ENCODE measurements at places on chromosomes 1 and 21.

DNA sequence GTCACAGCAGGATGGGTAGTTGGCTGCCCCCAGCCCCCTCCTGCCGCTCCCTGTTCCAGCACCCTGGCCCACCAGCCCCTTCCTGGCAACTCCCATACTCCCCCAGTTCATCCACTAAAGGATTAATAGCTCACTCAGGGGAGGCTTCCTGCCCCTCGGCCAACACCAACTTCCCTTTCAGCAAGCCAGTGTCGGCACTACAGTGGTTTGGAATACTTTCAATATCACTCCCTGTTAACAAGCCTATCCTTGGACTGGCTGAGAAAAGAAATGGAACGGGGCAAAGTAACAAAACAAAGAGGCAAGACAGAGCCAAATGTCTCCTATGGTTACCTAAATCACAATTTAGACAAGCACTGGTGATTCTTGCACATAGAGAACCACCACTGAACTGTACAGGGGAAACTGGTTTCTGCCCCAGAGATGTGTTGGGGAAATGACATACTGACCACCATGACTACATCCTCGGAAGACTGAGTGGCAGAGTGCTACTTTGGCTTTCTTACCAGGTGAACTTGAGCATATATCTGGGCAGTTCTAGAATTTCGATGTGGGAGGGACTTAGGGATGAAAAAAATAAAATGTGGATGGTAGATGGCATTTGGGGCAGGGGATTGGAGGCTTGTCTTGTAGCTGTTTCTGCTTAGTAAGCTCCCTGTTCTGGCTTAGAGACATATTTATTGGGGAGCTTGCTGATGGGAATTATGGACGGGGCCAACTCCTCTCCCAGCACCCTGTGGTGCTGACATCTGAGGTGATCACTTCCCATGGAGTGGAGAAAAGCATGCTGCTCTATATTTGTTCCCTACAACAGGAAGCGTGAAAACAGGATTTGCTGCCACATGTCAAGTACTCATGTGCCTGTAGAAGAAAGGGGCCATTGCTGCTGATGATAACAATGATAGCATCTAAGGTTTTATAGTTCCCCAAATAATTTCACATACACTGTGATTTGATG lies 7.1 kb upstream of the CAPN2 start:
- DNase-seq = no peak

GRCh38 chr1:236326432-236326831 lies 44.7 kb upstream of the ERO1B start:
- no peak for DNase-seq

- DNase-seq = no peak
Observed at GRCh38 chr1:237084341-237085077, 42.5 kb downstream of the RYR2 start.

GRCh38 chr1:227891955-227892488 lies 55.7 kb downstream of the WNT9A start:
- DNase-seq = no peak

DNA sequence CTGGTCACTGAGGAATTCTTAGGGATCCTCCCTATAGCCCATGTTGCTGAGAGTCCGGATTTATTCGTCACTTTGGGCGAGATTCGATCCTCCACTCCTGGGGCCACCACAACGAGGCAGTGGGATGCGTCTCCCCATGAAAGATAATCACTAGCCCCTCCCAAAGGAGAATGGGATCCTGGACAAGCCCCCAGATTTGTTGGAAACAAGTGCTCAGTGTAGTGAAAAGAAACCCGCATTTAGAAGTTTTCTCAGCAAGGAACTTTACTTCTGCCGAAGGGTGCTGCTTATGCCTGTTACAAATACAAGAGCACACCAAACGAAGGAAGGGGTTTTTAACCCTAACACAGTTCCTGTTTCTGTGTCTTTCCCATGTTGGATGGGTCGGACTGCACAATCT lies 83.3 kb downstream of the ZFYVE9 start:
- no peak for DNase-seq

DNA sequence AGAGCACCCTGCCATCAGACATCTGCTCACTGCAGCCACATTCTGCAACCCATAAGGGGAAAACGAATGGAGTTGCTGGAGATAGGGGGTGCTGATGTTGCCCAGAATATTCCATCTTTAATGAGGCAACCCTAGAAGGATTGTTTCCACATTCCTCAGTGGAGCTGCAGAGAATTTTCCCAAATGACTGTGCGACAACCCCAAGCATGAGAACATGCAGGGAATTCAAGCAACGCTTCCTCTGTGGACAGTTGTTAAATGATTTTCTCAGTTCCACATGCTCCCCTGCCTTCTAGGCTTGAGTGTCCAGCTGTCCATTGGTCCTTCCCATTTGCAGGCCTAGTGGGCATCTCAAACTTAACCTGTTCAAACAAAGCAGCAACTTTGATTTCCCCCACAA lies 20.5 kb upstream of the UBL4B start:
- DNase-seq = no peak

DNA sequence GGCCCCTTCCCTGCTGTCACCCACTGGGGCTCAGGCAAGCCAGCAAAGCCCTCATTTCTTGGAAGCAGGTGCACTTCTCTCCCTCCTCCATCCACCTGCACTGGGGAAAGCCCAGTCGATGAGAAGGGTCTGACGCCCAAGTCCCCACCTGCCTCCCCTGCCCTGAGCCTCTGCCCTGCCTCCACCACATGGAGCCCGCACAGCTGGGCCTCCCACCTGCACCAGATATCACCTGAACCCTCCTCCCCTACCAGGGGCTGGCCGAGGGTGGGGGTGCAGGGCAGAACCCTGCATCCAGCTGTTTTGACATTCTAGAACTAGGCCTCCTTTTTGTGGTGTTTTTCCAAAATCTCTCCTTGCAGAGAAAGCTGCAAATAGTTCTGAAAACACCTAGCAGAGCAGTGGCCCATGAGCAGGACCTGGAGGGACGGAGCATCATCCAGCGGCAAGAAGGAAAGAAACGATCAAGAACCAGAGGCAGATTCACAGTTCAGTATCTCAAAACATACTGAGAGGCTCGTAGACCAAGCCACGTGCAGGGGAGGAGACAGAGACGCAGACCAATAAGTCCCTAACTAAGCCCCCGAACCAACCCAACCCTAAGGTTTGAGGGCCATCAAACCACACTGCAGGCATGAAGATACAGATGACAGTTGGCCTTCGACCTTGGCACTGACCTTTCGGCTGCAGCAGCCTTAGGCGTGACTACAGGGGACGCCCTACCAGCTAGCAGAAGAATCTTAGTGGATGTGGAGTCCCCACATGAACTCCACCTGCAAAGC lies 16.7 kb downstream of the CHD5 start:
- DNase-seq = no peak

Measured in stimulated activated CD8-positive, alpha-beta memory T cell treated with anti-CD3 and anti-CD28 coated beads, Interleukin-7, amount 100 ng/mL, for 1 hour (primary cell).